ENCODE measurements at places on chromosomes 5 and 9.

DNA sequence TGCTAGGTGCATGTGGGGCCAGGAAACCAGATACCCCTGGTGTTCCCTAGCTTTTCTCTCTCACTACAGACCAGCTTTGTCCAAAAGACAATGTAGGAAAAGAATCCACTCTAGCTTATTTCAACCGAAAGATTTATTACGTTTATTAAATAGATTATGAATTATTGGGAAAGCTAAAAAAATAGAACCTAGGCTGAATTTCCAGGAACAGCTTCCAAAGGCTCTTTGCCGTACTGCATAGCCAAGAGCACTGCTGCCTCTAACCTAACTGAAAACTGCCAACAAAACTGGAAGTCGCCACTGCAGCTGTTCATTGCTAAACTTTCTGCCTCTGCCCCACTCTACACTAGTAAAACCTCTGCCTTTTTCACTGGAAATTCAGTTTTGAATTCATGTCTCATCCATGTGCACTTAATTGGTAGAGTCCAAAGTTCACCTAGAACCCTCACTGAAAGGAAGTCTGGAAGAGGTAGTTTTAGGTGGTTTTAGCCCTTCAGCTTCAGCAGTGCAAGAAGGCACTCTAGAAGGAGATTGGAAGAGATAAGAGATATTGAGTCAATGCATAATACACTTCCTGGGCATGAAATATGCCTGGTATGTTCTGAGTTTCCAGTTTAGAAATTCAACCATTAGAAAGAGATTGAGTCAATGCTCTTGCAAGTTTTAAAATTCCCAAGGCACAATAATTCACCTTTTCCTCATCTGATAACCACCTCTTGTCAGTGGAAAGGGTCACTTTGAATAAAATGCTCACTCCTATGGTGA, 927.9 kb downstream of the MAT2B start:
- DNase-seq = no peak

DNA sequence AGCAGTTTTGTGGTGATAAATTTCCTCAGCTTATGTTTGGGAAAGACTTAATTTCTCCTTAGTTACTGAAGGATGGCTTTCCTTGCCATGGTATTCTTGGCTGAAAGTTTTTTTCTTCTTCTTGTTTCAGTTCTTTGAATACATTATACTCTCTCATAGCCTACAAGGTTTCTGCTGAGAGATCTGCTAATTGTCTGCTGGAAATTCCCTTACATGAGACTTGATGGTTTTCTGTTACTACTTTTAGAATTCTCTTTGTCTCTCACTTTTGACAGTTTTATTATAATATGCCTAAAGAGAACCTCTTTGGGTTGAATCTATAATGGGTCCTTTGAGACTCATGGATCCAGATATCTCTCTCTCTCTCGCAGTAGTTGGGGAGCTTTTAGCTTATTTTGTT, 693.6 kb downstream of the PRELID2 start:
- no peak for DNase-seq

- DNase-seq = no peak
Measured at GRCh38 chr9:87270221-87270847, 227.3 kb upstream of the DAPK1 start.

GRCh38 chr9:91156451-91157234, 205.1 kb downstream of the AUH start:
- DNase-seq = no peak

DNA sequence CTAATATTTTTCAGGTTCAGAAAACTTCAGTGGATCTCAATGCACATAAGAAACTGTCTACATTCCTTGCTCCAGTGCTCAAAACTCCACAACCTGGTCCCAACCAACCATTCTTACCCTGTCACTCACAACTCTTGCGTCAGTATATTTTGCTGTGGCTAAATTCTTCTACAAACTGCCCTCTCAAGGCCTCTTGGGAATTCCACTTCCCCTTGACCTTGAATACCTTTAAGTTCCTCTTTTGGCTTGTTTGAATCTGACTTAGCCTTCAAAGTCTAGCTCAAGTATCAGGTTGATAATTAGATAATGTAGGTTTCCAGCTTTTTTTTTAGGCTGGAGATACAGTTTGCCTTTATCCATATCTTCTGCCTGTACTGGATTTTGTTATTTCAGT, 128.3 kb downstream of the SLF1 start:
- DNase-seq = peak; percentile 87

DNA sequence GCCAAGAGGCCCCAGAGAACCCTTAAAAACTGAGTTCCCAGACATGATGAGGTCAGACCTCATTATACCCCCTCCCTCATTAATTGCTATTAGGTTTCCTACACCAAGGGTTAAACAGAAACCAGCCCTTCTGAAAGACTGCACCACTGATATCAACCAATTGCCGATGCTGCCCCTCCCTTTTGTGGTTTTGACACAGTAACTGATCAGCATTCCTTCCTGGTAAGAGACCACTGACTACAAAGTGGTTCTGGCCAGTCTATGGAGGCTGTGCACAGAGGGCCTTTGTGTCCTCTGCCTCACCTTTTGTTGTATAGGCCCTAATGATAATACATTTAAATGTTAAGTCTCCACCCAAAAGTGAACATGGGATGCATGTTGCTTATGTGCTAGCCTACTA, 201.5 kb downstream of the FRMD3 start:
- DNase-seq = no peak

- DNase-seq = no peak
Measured at GRCh38 chr5:160520609-160521391, 99.1 kb downstream of the PTTG1 start.

GRCh38 chr5:71939452-71940230, 167.6 kb upstream of the MAP1B start:
- DNase-seq = no peak

DNA sequence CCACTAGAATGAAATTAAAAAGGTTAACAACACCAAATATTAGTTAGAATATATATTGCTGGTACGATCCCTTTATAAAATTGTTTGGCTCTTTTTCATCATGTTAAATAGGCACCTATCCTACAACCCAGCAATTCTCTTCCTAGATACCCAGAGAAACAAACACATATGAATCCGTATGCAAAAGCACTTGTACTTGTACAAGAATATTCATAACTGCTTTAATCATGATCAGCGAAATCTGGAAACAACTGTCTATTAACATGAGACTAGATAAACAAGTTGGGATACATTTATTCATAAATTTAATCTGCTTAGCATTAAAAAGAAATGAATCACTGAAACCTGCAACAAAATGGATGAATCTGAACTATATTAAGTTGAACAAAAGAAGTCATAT, 113.7 kb upstream of the MAP1B start:
- no peak for DNase-seq

DNA sequence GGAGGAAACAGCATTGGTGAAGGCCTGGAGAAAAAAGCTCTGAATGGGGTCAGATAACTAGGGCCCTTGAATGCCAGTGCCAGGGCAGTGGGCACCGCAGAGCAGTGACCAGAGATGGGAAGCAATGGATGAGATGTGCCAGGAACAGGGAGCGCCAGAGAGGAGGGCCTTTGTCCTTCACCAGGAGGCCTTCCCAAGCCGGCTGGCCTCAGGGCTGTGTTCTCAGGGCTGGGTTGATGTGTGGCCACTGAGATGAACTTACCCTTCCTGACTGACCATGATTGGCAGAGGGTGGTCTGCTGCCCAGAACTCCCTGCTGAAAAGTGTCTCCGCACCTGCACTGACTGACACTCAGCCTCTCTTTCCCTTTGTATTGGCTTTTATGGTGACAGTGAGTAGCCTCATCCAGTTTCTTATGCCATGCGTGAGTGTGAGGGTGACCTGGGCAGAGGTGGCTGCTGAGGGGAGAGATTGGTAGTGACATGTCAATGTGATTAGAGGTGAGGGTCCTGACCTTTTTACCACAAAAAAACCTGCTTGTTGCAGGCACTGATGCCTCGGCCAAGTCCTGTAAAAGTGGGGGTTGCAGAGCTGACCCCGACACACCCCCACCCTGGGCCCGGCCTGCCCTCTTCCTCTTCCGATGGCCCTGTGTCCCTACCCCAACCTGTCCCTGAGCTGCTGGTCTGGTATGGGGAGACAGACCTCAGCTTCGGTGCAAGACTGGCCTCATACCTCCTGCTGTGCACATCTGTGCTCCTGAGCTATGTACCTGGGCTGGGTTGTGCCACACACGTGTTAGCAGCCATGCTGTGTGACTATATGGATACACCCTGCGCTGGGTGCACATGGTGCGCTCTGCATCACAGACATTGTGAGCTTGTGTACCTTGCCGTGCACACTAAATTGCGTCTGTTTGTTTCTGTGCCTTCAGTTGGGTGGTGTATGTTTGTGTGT, 57.1 kb upstream of the PSD2 start:
- DNase-seq = no peak

GRCh38 chr9:83656952-83657351, 34.0 kb downstream of the IDNK start:
- DNase-seq = no peak

DNA sequence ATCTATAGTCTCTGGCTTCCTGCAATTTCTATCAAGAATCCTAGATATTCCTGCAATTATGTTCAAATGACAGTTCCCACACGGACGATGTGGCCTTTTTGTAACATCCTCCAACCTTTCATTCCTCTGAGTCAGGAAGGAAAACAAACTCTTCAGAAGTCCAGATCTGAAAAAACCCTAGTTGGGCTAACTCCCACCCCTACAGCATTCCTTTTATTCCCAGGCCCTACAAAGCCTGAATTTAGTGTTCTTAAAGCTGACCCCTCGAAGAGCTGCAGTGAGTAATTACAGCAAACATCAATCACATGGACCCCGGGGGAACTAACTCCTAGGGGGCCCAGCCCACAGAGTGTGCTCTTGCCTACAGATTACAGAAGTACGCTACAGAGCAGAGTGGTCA, 99.7 kb downstream of the SERINC5 start:
- no peak for DNase-seq

DNA sequence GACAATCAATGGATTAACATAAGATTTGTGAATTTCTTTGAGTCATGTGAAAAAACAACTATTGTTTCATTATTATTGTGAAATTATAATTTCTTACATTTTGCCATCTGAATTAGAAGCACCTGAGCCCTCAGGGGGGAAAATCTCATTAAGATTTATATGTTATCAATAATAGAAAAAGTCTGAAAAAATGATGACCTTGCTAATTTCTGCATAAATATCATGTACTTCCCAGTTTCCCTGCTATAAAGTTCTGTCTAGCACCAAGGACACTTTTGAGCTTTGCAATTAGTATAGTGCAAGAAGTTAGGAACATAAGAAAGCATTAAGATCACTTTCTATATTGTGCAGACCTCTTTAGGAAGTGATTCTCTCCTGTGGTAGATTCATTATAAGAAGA, 488.3 kb upstream of the TUSC1 start:
- DNase-seq = peak; percentile 21

- DNase-seq = no peak
Measured at GRCh38 chr9:31135567-31135966, 1248.9 kb upstream of the ACO1 start.

GRCh38 chr9:131678499-131679111, 61.3 kb downstream of the RAPGEF1 start:
- DNase-seq = peak; percentile 94

DNA sequence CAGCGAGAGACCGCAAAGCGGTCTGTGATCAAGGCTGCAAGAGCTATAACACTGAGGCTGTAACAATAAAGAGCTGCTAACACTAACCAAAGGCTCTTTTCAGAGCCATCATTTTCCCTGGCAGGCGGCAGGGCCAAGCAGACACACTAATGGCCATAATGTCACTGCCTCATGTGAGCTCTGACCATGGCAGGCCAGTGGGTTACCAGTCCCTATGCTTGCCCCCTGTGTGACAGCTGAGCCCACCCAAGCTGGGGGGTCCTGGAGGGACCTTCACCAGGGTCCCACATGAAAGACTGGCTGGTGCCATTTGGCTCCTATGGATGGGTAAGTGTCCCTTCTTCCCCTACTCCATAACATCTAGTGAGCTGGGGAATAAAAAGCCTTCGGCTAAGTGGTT, 29.6 kb upstream of the TESK1 start:
- DNase-seq = no peak

GRCh38 chr9:73118898-73119554, 32.6 kb upstream of the ANXA1 start:
- no peak for DNase-seq

GRCh38 chr9:92614123-92614510, 55.8 kb downstream of the IPPK start:
- no peak for DNase-seq

DNA sequence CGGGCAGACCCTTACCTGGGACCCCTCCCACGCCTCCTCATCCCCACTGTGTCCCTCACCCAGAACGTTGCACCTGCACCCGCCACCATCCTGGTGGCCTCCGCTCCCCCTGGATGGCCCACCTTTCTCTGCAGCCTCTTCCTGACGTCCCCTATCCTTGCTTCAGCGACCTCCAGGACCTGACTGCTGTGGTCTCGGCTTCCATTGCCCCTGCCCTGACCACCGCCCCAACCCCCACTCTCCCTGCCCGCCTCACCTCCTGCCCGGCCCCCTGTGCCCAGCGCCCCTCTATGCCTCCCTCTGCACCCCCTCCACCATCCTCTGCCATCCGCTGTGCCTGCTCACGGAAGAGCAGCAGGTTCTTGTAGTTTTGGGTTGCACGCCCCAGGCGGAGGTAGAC, 2.2 kb downstream of the LCN10 start:
- no peak for DNase-seq

GRCh38 chr5:111930905-111931461, 174.0 kb upstream of the NREP start:
- peak; percentile 96 for DNase-seq

DNA sequence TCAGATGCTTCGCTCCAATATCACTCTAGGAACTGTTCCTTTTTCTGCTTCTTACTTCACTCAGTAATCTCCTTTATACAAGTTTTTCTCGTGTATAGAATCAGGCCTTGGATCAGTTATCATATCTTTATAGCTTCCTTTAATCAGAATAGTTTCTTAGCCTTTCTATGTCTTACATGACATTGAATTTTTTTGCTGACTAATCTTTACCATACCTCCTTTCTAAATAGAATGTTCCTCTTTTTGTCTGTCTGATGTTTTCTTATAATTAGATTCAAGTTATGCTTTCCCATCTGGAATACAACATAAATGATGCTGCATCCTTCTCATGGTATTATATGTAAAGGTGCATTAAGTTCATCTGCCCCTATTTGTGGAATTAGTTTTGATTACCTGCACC, 40.2 kb upstream of the TYRP1 start:
- DNase-seq = no peak

DNA sequence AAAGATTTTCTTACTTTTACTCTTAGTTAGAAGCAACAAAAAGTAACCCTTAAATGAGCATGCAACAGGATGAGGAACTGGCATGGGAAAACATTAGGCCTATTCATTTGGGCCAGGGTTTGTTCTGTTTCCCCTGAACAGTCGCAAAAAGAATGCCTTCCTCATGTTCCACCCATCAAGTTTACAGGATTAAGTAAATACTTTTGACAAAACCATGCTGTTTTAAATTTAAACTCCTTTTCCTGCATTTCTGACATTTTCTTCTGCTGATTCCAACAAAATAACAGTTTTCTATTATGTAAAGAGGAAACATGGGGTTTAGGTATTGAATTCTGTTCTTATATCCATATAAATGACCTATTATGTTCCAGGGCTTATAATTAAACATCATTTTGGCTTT, 236.6 kb upstream of the ACTBL2 start:
- DNase-seq = no peak

DNA sequence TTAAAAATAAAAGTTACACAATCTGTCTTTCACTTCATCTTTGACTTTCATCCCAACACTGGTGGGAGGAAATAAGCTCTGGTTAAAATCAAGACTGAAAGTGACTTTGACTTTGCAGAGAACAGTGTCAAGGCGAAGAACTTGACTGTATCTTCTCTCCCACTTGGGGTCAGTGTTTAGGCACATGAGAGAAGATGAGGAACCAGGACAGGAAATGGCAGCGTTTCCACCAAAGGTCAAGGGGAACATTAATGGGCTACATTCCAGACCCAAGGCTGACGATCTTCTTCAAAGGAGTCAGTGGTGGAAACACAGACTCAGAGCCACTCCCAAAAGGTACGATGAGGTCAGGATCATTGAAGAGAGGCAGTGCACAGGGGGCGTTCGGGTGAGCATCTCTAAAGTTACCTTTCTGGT, 409.5 kb downstream of the ARHGEF28 start:
- DNase-seq = peak; percentile 68
